ENCODE measurements at places on chromosomes 16 and 17. TPM values are rescaled to one million over a fixed set of nuclear protein-coding genes. Genes with fewer than 3 reads are reported as not detected.

The NCBP3 gene
- 25.3 TPM for total RNA-seq

GRCh38 chr16:57127037-57127763 lies 34.8 kb downstream of the CPNE2 start:
- no peak for DNase-seq
- H3K27ac ChIP-seq: no peak overlapping the region
- no peaks in the 10 kb centered on the region for H3K36me3 ChIP-seq
- H3K27me3 ChIP-seq: no peaks in the 10 kb centered on the region

DNA sequence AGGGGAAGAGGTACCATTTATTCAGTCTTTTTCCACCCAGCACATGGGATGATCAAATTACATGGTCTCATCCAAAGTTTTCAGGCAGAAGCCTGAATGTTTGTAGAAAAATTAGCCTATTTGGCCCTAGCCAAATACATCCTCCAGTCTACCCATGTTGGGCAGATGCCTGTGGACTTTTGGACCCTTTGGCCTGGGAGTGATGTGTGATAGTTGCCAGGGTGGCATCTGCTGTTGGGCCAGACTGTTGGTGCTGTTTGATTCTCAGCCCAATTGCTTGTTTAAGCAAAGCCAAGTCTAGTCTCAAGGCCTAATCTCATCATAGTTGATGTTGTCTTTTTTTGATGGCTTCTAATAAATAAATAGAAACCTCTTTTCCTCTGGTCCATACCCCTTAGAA lies 419.0 kb downstream of the CDH13 start:
- H3K27me3 ChIP-seq: no peaks in the 10 kb centered on the region
- no peak overlapping the region for H3K4me3 ChIP-seq
- no peaks in the 10 kb centered on the region for H3K36me3 ChIP-seq

DNA sequence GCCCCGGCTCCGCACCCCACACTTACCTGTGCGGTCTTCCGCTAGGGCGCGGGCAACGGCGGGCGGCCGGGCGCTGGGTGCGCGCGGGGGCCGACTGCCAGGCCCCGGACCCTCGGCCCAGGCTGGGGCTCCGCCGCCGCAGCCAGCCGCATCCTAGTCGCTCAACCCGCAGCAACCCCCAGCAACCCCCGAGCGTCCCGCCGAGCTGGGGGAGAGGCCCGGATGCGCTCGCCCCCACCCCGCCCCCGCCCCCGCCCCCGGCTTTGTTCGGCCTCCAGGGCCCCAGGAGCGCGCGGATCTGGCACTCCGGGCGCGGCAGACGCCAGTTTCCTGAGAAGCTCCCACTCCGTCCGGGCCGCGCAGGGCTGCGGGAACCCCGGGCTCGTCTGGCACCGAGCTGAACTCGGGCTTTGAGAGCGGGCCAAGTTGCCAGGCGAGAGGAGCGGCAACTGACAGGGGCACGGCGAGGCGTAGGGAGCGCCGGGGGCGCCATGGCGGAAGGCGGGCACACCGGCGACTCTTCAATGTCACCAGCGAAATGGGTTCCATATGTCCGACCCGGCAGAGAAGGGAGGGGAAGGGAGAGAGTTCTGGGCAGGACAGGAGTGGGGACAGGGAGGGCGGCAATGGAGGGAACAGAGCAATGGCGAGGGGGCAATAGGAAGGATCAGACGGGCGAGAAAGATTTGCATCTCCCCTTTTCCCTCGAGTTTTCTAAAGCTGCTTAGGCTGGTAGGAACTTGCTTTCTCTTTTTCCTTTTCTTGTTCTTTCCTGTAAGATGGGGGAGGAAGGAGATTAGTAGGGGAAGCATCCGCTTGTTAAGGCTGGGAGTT lies 13.7 kb downstream of the HOXB4 start:
- H3K4me1 ChIP-seq: no peaks in the 10 kb centered on the region
- H3K27me3 ChIP-seq: no peaks in the 10 kb centered on the region
- no peak overlapping the region for H3K27ac ChIP-seq
- H3K36me3 ChIP-seq: no peaks in the 10 kb centered on the region

DNA sequence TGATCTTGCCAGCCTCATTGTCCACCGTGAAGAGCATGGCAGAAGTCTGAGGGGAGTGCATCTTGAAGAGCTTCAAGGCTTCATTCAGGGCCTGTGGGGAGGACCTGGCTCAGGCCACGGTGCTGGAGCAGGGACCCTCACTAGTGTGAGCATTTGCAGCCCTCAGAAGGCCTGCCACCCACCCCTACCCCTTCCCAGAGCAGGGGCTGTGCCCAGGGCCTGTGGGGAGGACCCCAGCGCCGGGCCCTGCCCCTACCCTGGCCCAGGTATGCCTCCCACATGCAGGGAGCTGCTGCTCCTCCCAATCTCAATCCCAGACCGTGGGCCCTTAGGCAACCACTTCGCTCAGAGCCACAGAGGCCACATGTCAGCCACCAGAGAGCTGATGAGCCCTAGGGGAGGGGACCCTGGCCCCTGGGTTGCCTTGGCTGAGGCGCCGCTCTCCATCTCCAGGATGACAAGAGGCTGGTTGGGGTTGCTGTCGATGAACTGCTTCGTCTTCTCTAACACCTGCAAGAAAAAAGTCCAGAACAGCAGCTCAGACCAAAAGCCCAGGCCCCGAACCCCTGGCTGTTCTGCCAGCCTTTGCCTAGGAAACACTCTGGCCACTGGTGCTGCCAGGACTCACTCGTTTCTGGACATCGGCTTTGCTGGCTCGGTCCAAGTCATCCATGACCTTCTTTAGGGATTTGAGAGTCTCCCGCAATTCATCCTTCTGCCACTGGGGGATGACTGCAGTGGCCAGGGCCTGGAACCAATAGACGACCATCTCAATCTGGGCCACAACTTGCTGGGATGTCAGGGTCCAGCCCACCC lies 1.8 kb upstream of the EXOSC6 start:
- H3K4me1 ChIP-seq: peaks cover 9% of the 10 kb centered on the region
- DNase-seq: peak; percentile 56
- no peaks in the 10 kb centered on the region for H3K27me3 ChIP-seq
- no peak overlapping the region for H3K4me3 ChIP-seq
